ENCODE measurements at places on chromosomes 13 and 19. TPM values are rescaled to one million over a fixed set of nuclear protein-coding genes. Genes with fewer than 3 reads are reported as not detected.

- peak; percentile 77 for DNase-seq
Measured at GRCh38 chr13:46575301-46575771, 22.4 kb downstream of the LRCH1 start.

DNA sequence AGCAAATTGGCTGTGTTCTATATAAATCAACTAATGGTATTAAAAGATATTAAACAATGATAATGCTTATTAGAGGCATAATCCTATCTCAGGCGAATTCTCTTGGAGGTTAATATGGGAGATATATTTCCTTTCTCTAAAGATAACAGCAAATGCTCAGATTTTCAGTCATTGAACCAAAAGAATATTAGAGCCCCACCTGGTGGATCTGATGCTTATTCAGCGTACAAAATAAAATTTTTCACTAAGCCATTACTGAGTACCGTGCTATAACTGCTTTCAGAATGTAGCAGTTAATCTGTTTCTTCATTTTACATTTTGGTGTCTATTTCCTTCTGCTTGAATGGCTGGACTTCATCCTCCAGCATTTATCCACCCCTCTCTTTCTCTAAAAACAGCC is 143.3 kb upstream of the IPO5 start:
- DNase-seq, result peak; percentile 62

- DNase-seq, result peak; percentile 86
Measured at GRCh38 chr13:33644581-33645543, 173.1 kb upstream of the RFC3 start.

GRCh38 chr13:107395927-107396662 is 819.2 kb downstream of the LIG4 start:
- DNase-seq, result no peak

DNA sequence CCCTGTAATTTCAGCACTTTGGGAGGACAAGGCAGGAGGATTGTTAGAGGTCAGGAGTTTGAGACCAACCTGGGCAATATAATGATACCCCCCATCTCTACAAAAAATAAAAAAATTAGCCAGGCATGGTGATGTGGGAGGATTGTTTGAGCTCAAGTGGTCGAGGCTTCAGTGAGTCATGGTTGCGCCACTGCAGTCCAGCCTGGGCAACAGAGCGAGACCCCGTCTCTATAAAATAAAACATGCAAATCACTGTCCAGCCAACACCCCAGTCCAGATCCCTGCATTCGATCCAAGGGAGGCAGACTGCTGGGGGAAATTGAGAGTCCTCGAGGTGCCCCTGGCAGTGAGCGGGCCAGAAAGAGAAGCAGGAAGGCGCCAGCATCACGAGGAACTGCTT is 7.0 kb downstream of the CYTH2 start:
- no peak for DNase-seq

GRCh38 chr19:42352301-42353259 is 27.1 kb downstream of the MEGF8 start:
- peak; percentile 30 for DNase-seq

GRCh38 chr13:44951184-44951583 is 38.1 kb downstream of the NUFIP1 start:
- no peak for DNase-seq

GRCh38 chr19:876780-877314 is 16.1 kb downstream of the MED16 start:
- DNase-seq, result no peak

- no peak for DNase-seq
Measured at GRCh38 chr19:50281491-50281890, 47.7 kb downstream of the KCNC3 start.

GRCh38 chr13:102862624-102863210 is 16.9 kb downstream of the ERCC5 start:
- DNase-seq, result peak; percentile 68

DNA sequence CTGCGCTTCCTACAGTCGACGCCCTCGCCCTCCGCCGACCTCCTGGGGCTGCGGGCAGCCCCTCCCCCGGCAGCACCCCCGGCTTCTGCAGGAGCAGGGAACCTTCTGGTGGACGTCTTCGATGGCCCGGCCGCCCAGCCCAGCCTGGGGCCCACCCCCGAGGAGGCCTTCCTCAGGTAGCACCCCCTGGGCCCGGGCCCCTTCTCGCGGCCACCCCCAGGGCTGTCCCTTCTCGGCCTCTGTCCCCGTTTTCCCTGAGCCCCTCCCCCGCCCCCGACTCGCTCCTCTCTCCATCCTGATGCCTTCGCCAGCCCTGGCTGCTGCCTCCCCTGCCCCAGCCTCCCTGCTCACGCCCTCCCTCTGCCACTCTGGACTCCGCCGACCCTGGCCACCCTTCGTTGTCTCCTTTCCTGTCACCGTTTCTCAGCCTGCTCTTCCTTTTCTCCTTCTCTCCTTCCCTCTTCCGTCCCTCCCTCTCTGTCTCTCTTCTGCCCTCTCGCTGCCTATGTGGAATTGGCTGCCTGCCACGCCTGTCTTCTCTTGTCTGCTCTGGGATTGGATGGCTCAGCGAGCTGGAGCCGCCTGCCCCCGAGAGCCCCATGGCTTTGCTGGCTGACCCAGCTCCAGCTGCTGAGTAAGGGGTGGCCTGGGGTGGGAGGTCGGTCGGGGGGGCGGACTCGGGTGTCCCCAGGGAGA is 11.0 kb downstream of the FUZ start:
- DNase-seq, result peak; percentile 97

ADGRE3 gene
- not detected for total RNA-seq

Measured in tongue (tissue), 3 donors.